ENCODE measurements at places on chromosomes 16 and 17. TPM values are rescaled to one million over a fixed set of nuclear protein-coding genes. Genes with fewer than 3 reads are reported as not detected.
A peak's percentile ranks its signal among the peaks of the same experiment; 100 is the strongest.

The C16orf89 gene
- not detected for total RNA-seq

The ZC3H18 gene
- 72.3 TPM for total RNA-seq

The MARVELD3 gene
- total RNA-seq = 15.7 TPM

The TBC1D28 gene
- total RNA-seq = not detected

The SEPTIN12 gene
- 0.40 TPM for total RNA-seq

The HOXB7 gene
- total RNA-seq = not detected

GRCh38 chr17:59335685-59336084, 4.2 kb downstream of the YPEL2 start:
- peak overlapping the region; percentile 97 for H3K4me3 ChIP-seq
- H3K27ac ChIP-seq = no peak overlapping the region
- peak; percentile 59 for DNase-seq
- H3K4me1 ChIP-seq = peaks cover 17% of the 10 kb centered on the region

- H3K4me3 ChIP-seq = no peak overlapping the region
- peaks cover 10% of the 10 kb centered on the region for H3K27me3 ChIP-seq
- no peaks in the 10 kb centered on the region for H3K36me3 ChIP-seq
- no peak overlapping the region for H3K27ac ChIP-seq
- no peak for DNase-seq
These were observed 9.5 kb downstream of the IRF8 start for GRCh38 chr16:85908444-85908843.

DNA sequence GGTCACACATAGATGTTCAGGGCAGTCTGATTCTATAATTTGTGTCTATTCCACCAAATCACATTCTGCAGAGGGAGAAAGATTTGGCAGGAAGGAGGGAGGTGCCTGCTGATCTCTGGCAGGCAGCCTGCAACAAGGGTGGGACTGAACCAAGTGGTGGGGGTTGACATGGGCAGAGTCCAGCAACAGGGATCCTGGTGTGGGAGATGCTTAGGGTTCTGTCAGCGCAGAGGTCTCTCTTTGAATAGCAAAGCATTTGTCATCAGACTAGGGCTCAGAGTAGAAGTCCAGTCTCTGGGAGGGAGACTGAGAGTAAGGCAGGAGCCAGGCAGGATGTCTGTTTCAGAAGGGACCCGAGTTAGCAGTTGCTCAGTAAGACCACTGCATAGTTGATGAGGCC, 94.6 kb downstream of the UTP18 start:
- no peaks in the 10 kb centered on the region for H3K27me3 ChIP-seq
- H3K36me3 ChIP-seq = no peaks in the 10 kb centered on the region
- no peak for DNase-seq
- no peak overlapping the region for H3K4me3 ChIP-seq
- no peaks in the 10 kb centered on the region for H3K4me1 ChIP-seq

DNA sequence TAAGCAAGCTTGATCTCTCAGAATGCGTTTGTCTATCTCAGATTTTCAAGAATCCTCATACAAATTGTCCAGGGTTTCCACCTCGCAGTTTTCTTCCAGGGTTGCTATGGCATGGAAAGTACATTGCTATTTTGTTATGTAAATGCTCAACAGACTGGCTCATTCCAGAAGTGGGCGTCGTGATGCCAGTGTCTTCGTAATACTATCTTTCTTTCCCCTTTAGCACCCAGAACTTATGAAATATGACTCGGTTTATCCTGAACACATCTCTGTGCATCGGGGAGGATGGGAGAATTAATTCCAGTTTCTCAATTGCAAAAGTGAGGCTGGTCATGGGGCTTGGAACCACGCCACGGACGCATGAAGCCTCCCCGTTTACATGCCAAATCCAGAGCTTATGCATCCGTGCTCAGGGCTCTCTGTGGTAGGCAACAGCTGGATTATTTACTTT, 405.0 kb downstream of the WWOX start:
- no peaks in the 10 kb centered on the region for H3K27me3 ChIP-seq
- no peak overlapping the region for H3K4me3 ChIP-seq
- peaks cover 13% of the 10 kb centered on the region for H3K4me1 ChIP-seq
- no peak for DNase-seq
- H3K27ac ChIP-seq = no peak overlapping the region

GRCh38 chr17:40516581-40517285, 15.3 kb upstream of the TNS4 start:
- DNase-seq = peak; percentile 74
- H3K36me3 ChIP-seq = no peaks in the 10 kb centered on the region
- H3K4me1 ChIP-seq = peaks cover 9% of the 10 kb centered on the region
- no peak overlapping the region for H3K27ac ChIP-seq
- no peaks in the 10 kb centered on the region for H3K27me3 ChIP-seq

DNA sequence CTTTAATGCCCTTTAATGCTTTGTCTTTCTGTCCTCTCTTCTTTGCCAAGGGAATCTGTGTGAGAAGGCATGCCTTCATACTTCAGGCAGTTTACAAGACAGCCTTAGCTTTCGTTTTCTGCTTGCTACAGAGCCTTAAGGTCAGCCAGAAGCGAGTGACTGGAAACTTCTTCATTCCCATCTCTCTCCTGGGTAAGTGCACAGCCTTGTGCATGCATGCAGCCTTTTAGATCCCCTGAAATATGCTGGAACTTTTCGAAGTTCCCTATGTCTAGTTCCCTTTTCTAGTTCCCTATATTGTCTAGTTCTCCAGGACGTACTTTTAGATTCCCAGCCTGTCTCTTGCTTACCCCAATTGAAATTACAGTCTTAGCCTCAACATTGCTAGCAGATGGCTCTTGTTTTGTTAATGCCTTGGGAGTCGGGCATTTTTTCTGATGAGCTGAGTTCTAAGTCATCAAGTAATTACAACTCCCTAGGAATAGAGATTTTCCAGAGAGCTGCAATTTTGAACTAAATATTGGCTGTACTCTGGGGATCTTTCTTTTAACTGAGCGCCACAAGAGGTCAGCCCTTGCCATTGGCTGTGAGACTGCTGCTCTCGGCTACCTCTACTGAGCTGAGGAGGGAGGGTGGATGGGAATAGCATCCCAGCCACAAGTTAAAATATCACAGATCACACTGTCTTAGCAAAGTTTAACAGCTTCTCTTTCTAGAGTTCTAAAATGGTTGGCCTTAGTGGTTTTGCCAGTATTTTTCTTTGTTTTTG, 22.7 kb upstream of the PPM1D start:
- no peaks in the 10 kb centered on the region for H3K27me3 ChIP-seq
- no peak overlapping the region for H3K27ac ChIP-seq
- H3K4me3 ChIP-seq = no peak overlapping the region
- DNase-seq = peak; percentile 65
- H3K4me1 ChIP-seq = peaks cover 3% of the 10 kb centered on the region

DNA sequence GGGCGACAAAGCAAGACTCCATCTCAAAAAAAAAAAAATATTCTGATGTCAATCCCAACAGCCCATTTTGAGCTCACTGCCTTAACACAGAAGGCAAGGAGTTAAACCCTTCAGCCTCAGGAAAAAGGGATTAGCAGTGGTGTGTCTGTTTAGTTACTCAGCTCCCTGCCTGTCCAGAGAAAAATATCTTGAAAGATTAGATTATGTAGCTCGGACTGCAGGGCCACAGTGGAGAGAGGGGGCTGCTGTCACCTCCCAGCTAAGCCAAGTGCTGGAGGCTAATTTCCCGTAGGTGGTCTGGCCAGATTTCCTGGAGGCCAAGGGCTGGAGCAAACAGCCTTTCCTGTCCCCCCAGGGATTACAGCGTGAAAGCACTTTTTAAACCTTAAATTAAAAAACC, 50.3 kb downstream of the C16orf95 start:
- DNase-seq = no peak
- no peaks in the 10 kb centered on the region for H3K27me3 ChIP-seq
- no peaks in the 10 kb centered on the region for H3K36me3 ChIP-seq
- H3K4me1 ChIP-seq = peaks cover 20% of the 10 kb centered on the region
- H3K4me3 ChIP-seq = no peak overlapping the region

- no peaks in the 10 kb centered on the region for H3K36me3 ChIP-seq
- DNase-seq = no peak
- H3K27me3 ChIP-seq = no peaks in the 10 kb centered on the region
- no peak overlapping the region for H3K27ac ChIP-seq
- no peaks in the 10 kb centered on the region for H3K4me1 ChIP-seq
- no peak overlapping the region for H3K4me3 ChIP-seq
These were observed 73.9 kb downstream of the CDH13 start for GRCh38 chr16:82700541-82701235.

DNA sequence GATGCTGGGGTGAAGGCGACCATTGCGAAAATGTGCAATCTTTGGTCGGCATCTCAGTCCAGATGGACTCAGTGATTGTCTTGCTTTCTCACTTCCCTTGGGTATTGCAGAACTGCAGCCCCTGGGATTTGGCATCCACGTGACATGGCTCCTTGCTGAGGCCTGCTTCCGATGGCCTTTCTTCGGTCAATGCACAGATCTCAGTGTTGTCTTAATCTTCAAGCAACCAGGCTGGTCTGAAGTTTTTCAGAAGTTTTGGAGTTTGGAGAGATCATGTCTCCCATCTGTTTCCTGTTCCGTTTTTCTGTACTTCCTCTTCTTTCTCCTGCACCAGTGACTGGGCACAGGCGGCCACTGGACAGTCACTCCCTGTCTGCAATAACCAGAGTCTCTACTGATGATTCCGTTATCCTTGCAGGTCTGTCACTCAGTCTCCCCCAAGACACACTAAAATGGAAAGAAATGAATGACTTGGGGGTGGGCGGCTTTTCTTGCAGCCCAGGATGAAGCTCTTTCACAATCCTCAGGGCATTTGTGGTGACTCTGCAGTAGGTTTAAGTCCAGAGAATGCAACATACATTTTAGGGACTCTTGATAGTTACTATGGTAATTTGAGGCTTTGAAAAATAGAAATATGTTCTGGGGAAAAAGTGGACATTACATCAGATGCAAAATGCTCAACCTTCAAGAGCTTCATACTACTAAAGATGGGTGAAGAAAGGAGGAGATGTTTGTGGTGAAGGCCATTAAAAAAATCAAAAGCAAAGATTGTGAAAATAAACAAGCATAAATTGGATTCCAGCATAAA, 106.3 kb upstream of the ZFHX3 start:
- DNase-seq = no peak
- no peak overlapping the region for H3K27ac ChIP-seq
- peaks cover 2% of the 10 kb centered on the region for H3K4me1 ChIP-seq
- no peak overlapping the region for H3K4me3 ChIP-seq
- no peaks in the 10 kb centered on the region for H3K36me3 ChIP-seq

- H3K27ac ChIP-seq = no peak overlapping the region
- DNase-seq = no peak
- H3K27me3 ChIP-seq = no peaks in the 10 kb centered on the region
- H3K4me3 ChIP-seq = no peak overlapping the region
- H3K36me3 ChIP-seq = no peaks in the 10 kb centered on the region
These were observed 240.3 kb downstream of the MAF start for GRCh38 chr16:79360267-79360666.
